Fibroblast of the aortic adventitia (primary cell): ENCODE measurements at places on chromosomes 16 and 17. TPM values are rescaled to one million over a fixed set of nuclear protein-coding genes. Genes with fewer than 3 reads are reported as not detected.
A peak's percentile ranks its signal among the peaks of the same experiment; 100 is the strongest.

DNA sequence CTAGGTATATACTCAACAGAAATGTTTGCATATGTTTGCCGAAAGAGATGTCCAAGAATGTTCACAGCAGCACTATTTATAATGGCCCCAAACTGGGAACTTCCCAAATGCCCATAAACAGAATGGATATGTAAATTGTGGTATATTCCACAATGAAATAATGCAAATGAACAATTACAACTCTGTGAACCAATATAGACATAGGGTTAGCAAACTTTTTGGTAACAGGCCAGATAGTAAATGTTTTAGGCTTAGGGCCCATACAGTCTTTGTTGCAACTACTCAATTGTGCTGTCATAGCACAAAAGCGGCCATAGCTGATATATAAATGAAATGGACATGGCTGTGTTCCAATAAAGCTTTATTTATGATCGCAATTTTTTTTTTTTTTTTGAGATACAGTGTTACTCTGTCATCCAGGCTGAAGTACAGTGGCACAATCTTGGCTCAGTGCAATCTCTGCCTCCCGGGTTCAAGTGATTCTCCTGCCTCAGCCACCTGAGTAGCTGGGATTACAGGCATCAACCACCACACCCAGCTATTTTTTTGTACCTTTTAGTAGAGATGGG lies 16.5 kb downstream of the XYLT1 start:
- no peak for DNase-seq

The CHD9NB gene
- 1.6 and 2.3 TPM in 2 replicates for total RNA-seq

- no peak for DNase-seq
These were observed 45.2 kb upstream of the CHMP6 start for GRCh38 chr17:80946449-80946848.

The AARS1 gene
- total RNA-seq: 160 and 167 TPM in 2 replicates

GRCh38 chr17:29219378-29220047 lies 27.1 kb upstream of the CRYBA1 start:
- peak; percentile 89 for DNase-seq

The RETREG3 gene
- total RNA-seq: 41.1 and 52.6 TPM in 2 replicates

DNA sequence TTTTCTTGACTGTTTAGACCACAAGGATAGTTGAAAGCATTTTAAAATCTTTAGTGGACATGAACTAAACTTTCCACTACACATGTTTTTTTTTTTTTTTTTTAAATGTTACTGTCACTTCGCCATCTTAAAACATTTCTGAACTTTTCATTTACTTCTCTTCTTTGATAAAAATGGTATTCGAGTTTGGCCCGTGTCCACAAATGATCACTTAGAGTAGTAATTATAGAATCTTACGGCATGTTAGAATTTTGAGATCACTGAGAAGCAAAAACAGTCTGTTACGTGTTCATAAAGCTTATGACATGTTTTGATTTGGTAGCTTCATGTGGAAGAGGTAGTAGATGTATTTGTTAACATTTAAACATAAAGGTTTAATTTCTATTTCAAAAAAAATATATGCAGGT lies 1.1 kb downstream of the NSRP1 start:
- DNase-seq: peak; percentile 42

GRCh38 chr17:63834431-63835166 lies 7.1 kb upstream of the FTSJ3 start:
- DNase-seq: peak; percentile 82

The AARSD1 gene
- 18.9 and 20.0 TPM in 2 replicates for total RNA-seq

- DNase-seq: peak; percentile 5
These were observed 295.5 kb downstream of the CDH11 start for GRCh38 chr16:64826374-64826773.

DNA sequence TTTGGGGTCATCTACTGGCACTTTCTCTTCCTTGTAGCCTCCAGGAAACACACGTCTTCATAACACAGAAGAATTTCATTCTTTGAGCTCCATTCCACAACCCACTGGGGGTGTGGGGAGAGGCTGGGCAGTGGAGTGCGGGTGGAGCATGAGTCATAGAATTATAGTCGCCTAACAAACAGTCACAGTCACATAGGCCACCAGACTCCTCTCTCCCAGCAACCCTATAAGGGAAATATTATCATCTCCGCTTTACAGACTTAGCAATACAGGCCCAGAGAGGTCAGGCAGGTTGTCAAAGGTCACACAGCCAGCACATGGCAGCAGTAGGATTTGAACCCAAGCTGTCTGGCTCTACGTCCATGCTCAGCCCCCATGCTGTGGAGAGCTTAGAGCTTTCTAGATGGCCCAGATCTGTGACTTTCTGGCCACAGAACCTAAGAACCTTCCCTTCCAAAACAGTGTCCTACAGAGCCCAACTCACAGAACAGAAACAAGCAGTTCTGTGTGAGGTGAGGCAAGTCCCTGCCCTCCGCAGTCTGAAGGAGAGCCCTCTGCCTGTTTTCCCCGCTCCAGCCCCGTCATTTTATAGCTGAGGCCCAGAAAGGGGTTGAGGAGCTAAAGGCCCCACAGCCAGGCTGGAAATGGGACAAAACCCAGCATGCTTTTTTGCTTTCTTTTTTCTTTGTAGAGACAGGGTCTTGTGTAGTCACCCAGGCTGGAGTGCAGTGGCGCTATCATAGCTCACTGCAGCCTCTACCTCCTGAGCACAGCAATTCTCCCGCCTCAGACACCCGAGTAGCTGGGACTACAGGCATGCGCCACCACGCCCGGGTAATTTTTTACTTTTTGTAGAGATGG lies 10.7 kb upstream of the LITAF start:
- DNase-seq: no peak

- no peak for DNase-seq
These were observed 99.4 kb upstream of the MYOCD start for GRCh38 chr17:12566291-12566690.

The IQCK gene
- total RNA-seq: 3.1 and 22.3 TPM in 2 replicates

The HP gene
- 0.27 TPM in 1 of 2 replicates, not detected in the other for total RNA-seq
